ENCODE measurements at places on chromosomes 5 and 9.

GRCh38 chr5:133225671-133226152 lies 173.9 kb downstream of the HSPA4 start:
- no peaks in the 10 kb centered on the region for H3K36me3 ChIP-seq
- no peak overlapping the region for H3K27ac ChIP-seq
- no peak overlapping the region for H3K4me3 ChIP-seq
- no peaks in the 10 kb centered on the region for H3K27me3 ChIP-seq
- H3K4me1 ChIP-seq, result no peaks in the 10 kb centered on the region
- DNase-seq, result no peak

DNA sequence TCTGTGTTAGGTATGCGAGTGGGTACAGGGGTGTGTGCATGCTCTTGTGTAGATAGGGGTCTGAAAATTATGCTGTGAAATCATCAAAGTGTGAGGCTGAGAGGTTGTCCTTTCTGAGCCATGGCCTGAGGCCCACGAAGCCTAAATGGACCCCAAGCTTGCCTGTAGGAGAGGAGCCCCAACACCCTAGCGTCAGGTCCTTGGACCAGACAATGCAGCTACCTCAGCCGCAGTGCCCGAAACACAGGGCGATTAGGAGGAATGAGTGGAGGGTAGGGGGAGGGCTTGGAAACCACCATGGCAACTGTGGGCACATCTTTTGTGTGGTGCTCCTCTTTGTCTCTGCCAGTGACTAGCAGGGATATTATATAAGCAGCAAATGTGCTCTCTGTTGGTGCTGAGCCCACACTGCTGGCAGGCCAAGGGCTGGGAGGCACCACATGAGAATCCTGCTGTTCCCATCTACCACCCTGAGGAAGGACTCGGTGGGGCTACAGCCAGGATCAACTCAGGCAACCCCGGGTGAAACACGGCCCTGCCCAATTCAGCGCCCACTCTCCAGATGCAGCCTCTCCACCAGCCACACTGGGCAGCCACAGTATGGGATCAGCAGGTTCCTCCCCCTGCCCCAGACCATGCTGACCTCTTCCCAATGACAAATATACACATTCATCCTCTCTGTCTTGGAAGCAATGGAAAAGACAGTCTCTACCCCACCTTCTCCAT lies 84.6 kb upstream of the FSTL4 start:
- H3K36me3 ChIP-seq, result no peaks in the 10 kb centered on the region
- H3K4me3 ChIP-seq, result no peak overlapping the region
- H3K27me3 ChIP-seq, result peaks cover 2% of the 10 kb centered on the region
- H3K27ac ChIP-seq, result no peak overlapping the region

DNA sequence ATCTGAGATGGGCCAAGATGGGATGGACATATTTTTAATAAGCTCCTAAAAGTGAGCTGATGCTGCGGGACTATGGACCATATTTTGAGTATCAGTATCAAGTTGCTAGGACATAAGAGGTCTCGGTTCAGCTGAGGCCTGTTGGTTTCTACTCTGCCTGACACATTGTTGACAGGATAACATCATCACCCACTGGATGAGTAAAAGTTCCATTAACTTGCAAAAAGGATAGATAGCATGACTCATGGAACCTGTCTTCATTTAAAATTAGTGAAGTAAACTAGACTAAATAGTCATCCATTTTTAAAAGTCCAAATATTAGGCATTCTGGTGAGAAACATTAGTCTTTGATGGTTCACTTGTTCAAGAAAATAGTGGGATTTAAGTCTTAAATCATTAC lies 33.3 kb downstream of the PARP8 start:
- H3K36me3 ChIP-seq, result peaks cover 6% of the 10 kb centered on the region
- no peak for DNase-seq
- H3K4me3 ChIP-seq, result no peak overlapping the region
- H3K27ac ChIP-seq, result no peak overlapping the region

DNA sequence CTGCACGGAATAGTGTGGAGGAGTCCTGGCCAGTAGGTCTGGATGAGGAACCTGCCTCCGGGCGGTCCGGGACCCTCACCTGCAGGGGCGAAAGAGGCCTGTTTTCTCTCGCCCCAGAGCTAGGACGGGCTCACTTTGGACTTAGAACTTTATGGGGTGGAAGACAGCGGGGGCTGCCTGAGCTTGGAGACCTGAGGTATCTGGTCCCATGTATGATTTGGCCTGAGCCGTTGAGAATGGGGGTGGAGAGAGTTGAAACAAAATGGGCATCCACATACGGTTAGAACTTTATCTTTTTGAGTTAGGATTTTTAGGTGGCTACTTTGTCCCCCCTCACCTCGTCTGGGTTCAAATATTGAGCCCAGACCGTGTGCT lies 681 bp upstream of the ETF1 start:
- peaks cover 31% of the 10 kb centered on the region for H3K36me3 ChIP-seq
- peaks cover 55% of the 10 kb centered on the region for H3K4me1 ChIP-seq
- peak overlapping the region; percentile 100 for H3K27ac ChIP-seq
- DNase-seq, result no peak

DNA sequence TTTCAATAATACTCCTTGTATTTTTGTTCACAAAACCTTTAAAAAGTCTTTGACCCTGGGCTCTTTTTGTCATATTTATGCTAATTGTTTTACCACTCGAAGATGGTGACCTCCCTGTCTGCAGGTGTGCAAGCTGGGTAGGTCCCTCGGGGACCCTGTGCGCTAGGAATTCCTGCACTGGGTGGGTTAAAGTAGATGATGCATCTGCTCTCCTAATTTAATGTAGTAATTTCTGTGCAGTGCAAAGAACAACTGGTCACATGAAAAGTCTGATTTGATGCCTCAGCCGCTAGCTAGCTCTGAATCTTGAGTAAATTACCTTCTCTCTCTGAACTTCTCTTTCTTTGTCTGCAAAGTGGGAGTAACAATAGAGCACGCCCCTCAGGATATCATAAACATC lies 139.1 kb upstream of the OTULINL start:
- H3K27ac ChIP-seq, result no peak overlapping the region
- no peaks in the 10 kb centered on the region for H3K4me1 ChIP-seq
- no peaks in the 10 kb centered on the region for H3K36me3 ChIP-seq
- H3K27me3 ChIP-seq, result no peaks in the 10 kb centered on the region
- H3K4me3 ChIP-seq, result no peak overlapping the region

DNA sequence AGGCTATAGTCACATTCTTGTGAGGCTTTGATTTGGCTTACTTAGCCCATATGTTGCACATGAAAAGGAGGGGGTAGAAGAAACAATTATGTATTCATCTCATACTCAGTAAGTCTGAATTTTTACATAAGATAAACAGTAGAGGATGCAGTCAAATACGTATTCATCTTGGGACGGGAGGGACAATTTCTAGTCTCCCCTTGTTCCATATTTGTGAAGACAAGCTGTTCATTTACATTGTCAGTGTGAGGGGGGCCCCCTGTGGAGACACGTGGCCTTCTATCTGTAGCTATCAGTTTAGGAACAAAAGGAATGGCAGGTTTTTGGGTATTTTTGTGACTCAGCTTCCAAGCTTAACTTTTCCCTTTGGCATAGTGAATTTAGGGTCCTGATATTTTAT lies 49.2 kb upstream of the PPP1R2B start:
- DNase-seq, result no peak
- peaks cover 30% of the 10 kb centered on the region for H3K27me3 ChIP-seq
- H3K27ac ChIP-seq, result no peak overlapping the region
- H3K4me3 ChIP-seq, result no peak overlapping the region
- H3K4me1 ChIP-seq, result no peaks in the 10 kb centered on the region

GRCh38 chr5:157710882-157711281 lies 20.3 kb upstream of the THG1L start:
- DNase-seq, result no peak
- no peaks in the 10 kb centered on the region for H3K27me3 ChIP-seq
- no peaks in the 10 kb centered on the region for H3K4me1 ChIP-seq
- H3K36me3 ChIP-seq, result no peaks in the 10 kb centered on the region
- no peak overlapping the region for H3K27ac ChIP-seq
- no peak overlapping the region for H3K4me3 ChIP-seq
